ENCODE measurements at places on chromosomes 11 and 22.

DNA sequence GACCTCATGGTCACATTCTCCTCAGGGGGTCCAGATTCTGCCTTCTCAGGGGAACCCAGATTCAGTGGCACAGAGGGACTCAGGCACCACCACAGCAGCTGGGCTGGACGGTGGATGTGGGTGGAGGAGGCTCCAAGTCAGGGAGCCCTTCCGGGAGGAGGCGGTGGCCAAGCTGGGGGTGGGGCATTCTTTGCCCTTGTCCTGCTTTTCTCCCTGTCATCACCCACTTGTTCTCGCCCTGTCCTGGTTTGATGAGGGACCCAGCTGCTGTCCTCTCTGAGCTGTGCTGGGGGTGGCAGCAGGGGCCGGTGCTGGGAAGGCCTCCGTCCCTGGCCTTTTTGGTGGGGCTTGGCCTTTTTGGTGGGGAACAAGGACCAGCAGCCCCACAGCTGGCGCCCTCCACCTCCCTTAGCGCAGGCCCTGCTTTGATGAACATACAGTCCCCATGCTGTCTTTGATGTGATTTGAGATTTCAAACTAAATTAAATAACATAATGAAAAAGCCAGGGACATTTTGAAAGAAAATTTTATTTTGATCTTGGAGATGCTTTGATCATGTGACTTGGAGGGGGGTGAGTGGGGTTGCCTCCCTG is 1168.2 kb downstream of the BRD1 start:
- no peak for ATAC-seq

GRCh38 chr11:37171451-37171850 is 573.4 kb upstream of the RAG2 start:
- no peak for ATAC-seq

DNA sequence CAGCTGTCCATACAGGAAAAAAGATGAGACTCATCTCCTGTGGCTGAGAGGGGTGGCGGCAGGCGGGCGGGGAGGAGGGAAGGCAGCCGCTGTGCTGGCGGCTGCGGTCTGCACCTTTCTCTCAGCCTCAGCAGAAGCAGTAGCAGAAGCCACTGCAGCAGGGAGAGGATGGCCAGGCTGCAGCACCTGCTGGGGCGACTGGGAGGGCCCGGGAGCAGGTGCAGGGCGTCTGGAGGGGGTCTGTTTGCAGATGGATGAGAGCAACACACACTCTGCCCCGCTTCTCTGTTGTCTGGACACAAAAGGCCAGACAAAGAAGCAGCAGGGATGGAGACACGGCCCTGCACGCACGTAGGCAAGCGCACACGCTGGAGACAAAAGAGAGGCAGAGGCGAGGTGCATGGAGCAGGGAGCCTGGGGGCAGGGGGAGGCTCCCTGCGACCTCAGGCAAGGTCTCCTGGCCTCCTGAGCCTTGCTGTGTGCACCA is 9.3 kb upstream of the MIAT start:
- peak; percentile 68 for ATAC-seq

GRCh38 chr11:117829369-117829725 is 4.8 kb upstream of the FXYD2 start:
- no peak for ATAC-seq

DNA sequence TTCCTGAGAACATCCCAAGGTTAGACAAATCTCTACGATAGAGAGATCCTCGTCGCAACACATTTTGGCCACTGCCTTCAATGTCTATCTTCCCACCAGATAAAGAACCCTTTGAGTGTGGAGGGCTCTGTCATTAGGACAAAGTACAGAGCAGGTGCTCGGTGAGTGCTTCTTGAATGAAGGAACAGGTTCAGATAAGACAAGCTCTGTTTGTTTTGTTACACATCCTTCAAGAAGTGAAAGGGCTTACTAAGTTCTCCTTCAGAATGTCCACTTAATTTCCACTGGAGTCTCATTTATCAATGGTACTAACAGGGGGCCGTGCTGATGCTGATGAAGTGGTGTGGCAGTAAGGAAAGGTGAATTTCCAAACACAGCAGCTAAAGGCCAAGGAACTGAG is 89.4 kb downstream of the SYN3 start:
- no peak for ATAC-seq

GRCh38 chr11:35285471-35285870 is 133.9 kb downstream of the SLC1A2 start:
- no peak for ATAC-seq

- no peak for ATAC-seq
These were observed 148.1 kb downstream of the SPON1 start for GRCh38 chr11:14110629-14111028.

DNA sequence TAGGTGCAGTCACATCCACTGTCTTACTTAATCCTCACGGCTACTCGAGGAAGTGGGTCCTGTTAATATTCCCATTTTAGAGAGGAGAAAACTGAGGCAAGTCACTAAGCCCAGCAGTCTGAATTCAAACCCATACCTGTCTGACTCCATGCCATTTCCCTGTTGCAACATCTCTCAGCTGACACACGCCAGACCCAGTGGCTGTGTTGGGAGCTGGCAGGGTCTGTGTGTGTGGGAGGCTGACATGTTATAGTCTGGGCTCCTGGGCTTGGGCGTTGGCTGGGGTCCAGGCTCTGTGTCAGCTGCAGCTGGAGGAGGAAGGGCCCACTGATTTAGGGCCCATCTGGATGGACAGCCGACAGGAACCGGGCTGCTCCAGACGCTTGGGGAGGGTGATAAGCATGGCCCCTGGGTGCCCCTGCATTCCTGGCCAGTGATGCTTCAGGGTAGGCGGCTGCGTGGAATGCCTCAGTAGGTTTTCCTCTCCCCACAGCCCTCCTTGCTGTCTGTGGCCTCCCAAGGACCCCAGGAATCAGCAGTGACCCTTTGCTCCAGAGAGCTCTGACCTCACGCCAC is 562.5 kb downstream of the MN1 start:
- ATAC-seq, result peak; percentile 54

DNA sequence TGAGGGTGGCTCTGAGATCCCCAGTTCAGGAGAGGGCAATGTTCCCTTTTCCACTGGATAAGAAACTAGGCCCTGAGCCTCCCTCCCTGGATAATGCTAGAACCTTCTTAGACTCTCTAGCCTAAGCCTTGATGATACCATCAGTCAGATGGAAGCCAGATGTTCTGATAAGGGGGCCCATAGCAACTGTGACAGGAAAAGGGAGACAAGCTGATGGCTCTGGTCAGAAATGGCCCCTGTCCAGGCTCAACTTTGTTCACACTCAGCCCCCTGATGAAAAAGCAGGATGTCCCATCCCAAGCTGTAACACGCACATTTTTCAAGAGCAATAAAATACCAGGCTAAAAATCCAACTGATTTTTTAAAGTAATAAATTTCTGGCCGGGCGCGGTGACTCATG is 7.2 kb upstream of the OAF start:
- ATAC-seq, result no peak

DNA sequence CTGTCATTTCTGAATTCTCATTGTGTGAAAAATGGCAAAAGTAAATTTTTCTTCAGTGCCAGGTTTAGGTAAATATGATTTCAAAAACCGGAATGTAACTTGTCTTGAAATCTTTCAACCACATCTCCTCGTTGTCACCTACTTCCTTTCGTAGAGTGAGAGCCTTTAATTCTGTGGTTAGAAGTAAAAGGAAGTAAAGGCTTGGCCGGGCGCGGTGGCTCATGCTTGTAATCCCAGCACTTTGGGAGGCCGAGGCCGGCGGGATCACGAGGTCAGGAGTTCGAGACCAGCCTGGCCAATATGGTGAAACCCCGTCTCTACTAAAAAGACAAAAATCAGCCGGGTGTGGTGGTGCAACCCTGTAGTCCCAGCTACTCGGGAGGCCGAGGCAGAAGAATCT is 29.8 kb downstream of the SGSM3 start:
- ATAC-seq, result no peak

- no peak for ATAC-seq
These were observed 70.9 kb downstream of the CCDC34 start for GRCh38 chr11:27291954-27292636.

DNA sequence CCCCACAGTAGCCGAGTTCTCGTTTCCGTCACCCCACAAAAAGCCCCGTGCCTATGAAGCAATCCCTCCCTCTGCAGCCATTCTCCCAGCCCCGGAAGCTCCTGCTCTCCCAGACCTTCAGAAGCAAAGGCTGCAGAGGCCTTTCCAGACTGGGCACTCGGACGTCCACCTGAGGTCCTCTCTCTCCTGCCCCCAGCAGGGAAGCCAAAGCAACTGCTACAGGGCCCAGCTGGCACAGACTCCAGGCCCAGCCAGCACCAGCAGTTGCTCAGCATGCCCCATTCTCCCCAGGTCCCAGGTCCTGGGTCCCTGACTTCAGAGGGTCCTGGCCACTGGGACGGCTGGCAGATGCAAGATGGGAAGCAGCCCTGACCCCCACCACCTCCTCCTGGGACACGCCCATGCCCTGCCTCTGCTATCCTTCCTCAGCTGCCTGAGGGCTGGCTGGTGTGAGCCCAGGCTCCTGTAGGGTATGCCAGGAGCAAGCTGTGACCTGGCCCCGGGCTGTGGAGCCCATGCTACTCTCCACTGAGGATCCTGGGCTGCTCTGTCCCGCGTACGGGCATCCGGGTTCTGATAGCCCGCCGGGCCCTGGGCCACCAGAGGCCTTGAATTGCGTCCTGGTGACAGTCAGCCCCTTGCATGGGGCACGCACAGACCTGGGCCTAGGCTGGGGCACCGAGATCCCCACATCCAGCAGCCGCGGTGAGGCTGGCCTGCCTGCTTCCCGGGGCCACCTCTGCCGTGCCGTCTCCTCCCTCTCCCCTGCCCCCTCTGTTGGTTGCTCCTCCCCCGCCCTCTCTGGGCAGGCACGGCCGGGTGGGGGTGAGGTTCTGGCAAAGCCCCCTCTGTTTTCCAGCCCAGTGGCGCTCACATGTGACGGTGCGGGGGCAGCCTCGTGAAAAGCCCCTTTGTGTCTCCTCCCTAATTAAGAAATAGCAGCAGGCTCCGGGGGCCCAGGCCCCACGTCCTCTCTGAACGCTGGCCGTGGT is 1310.3 kb downstream of the BRD1 start:
- ATAC-seq, result no peak

DNA sequence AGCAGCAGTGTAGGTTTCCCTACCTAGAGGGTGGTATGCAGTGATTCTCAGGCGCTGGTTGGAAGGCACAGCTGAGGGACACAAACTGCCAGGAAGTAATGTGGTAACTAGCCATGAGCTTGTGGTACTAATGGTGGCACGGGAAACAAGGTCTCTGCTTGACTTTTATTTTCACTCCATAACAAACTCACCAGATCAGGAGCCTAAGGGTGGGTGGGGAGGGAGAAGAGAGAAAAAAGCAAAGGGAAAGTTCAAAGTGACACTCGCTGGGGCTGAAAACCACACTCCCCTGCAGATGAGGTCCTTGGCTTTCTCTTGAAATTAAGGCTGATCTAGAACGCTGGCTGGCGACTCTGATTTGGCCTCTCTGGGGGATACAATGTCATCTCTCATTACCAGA is 22.0 kb downstream of the TRAF6 start:
- ATAC-seq, result no peak

DNA sequence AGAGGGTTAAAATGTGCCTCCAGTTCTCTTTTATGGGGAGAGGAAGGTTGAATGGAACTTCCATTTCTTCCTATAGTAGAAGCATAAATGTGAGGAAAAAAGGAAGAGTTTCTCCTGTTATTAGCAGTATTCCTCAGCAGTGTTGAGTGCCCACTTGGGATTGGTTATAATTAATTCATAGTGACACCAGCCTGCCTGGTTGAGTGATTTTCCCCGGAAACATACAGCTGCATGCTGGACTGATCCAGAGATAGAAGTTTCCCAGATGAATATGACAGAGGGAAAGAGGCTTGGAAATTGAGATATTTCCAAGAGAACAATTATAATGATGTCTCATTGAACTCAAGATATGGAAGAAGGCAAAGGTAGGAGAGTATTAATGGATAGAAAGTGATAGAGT is 28.3 kb downstream of the RAB39A start:
- ATAC-seq, result no peak

GRCh38 chr11:75214411-75214821 is 26.2 kb upstream of the TPBGL start:
- peak; percentile 97 for ATAC-seq

- ATAC-seq, result peak; percentile 93
These were observed 8.8 kb upstream of the PDGFB start for GRCh38 chr22:39253435-39254070.

DNA sequence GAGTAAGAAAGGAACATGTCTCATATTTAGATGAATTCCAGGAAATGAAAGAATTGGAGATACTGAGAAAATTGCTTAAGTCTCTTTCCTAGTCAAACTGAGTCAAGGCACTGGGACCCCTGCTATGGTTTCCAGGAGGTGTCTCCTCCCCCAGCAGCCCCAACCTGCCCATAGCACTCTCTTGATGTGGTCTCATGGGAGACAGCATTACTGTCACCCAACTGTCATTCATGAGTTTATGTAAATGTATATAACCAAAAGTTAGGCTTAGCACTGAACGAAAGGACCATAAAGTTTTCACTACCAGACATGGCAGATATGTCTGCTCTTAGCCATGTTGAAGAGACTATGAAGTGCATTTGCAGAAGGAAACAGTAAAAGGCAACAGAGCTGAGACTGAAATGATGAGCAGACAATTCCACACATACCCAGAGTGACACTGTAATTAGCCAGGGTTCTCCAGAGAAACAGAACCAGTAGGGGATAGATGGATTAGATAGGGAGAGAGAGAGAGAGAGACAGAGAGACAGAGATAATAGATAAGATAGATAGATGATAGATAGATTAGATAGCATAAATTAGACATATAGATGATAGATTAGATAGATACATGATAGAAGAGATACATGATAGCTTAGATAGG is 328.1 kb downstream of the BRD1 start:
- ATAC-seq, result no peak

DNA sequence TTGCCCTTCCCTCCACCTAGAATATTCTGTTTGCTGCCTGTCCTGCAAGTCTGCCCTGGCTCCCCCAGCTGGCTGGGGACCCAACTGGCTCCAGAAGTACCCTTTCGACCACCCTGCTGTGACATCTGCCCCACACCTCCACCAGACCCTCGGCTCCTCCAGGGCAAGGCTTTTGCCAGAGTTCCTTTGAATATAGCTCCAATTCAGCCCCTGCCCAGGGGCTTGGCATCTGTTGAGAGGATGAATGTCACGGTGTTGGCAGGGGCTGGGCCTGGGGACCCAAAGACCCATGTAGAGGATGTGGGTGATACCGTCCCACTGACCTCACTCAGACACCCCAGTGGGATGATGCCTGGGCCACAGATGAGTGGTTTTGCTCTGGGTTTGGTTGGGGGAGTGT is 4.0 kb downstream of the NLRP6 start:
- no peak for ATAC-seq

- no peak for ATAC-seq
These were observed 75.1 kb upstream of the LUZP2 start for GRCh38 chr11:24421766-24422165.

DNA sequence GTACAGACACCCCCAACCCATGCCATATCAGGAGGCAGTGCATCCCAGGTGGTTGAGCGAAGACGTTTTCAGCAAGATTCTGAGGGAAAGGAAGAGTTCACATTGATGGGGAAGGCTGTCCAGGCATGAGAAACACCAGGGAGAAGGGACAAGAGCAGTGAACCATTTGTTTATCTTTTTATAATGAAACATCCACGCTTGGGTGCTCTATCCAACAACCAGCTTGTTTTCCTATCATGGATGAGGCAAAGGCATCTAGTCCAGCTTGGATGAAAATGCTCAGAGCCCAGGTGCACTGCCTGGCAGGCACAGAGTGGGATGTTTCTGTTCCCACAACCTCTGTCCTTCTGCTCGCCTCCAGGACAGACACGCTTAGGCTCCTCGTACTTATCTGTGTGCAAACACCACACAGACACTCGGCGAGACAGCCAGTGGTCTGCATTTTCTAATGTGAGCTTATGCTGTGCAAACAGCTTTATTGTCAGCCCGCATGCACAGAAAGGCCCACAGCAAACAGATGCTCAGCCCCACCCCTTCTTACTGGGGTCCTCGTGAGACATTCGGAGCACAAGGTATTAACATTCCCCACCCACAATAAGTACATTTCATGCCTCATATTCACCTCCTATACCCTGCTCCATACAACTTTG is 45.4 kb upstream of the NTM start:
- no peak for ATAC-seq
